AG09319 (cell line): ENCODE measurements at places on chromosomes 11 and 22.

GRCh38 chr11:84549217-84549616, 1077.9 kb downstream of the DLG2 start:
- no peak for DNase-seq

DNA sequence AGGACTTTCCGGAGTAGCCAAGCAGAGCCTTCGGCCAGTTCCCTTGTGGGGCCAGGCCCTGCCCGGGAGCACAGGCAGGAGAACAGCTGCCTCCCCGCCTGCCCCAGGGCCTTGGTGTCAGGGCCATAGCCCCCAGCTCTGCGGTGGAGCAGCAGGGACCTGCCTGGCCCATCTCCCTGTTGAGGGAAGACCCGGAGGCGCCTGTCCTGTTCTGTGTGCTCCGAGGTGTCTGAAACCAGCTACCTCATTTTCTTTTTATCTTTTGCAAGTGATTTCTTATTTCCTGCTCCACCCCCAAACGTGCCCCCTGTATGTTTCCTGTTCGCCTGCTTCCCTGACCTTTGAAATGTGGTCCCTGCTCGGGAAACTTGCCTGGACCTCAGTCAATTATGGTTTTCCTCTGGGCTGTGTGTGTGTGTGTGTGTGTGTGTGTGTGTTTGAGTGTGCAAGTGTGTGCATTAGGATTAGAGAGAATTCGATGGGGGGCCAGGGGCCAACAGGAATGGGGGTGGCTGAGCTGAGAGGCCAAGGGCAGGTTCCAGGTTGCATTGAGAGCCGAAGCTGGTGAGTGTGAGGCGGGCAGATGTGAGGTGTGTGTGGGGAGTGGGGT, 19.1 kb downstream of the LRP5 start:
- DNase-seq: no peak

GRCh38 chr11:64367931-64368672, 9.1 kb downstream of the RPS6KA4 start:
- DNase-seq: no peak

GRCh38 chr11:46291441-46292150, 14.1 kb downstream of the CREB3L1 start:
- DNase-seq: no peak

- no peak for DNase-seq
Measured at GRCh38 chr22:23400286-23400981, 179.7 kb downstream of the IGLL1 start.

DNA sequence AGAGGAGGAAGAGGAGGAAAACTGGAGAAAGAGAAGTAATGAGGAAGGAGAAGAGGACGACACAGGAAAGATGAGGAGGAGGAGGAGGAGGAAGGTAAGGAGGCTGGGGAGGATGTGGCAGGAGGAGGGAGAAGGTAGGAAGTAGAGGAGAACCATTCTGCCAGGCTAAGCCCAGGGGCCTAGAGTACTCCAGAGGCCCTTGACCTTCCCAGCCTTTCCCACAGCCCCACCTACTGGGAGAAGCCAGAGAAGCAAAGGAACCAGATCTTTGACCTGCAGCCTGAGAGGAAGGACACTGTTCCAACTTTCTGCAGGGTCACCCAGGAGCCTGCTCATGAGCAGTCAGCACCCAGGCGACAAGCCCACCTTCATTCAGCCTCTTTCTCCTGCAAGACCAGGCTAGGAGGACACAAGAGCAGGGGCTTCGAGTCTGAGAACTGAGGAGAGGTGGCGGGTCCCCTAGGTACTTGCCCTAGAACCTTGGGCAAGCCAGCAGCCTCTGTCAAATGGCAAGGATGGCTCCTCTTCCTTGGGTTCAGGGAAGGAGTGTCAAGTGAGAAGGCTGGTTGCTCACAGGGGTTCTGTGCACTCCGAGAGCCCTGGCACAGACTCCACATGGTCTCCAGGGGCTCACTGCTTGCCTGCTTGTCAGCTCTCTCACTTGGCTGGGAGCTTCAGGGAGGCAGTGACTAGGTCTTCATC, 27.9 kb upstream of the OAF start:
- DNase-seq: no peak

GRCh38 chr11:6925636-6926207, 504 bp upstream of the ZNF215 start:
- DNase-seq: no peak

DNA sequence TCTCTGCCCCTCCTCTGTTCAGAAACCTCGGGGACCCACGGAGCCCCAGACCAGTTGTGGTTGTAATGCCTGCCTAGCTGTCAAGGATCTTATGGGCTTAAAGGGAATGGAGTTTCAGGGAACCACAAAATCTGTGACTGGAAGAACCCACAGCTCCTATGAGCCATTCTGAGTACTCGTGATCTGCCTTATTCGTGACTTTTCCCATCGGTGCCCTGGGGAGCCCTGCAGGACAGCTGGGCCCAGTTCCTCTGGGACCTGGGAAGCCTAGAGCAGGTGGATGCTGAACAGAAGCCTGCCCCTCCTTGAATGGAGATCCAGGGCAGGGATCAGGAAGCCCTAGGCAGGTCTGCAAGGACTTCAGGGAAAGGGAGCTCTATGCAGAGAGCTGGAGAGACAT, 42.1 kb upstream of the TTC12 start:
- DNase-seq: no peak

- DNase-seq: no peak
Measured at GRCh38 chr11:46827995-46828394, 18.1 kb downstream of the CKAP5 start.

DNA sequence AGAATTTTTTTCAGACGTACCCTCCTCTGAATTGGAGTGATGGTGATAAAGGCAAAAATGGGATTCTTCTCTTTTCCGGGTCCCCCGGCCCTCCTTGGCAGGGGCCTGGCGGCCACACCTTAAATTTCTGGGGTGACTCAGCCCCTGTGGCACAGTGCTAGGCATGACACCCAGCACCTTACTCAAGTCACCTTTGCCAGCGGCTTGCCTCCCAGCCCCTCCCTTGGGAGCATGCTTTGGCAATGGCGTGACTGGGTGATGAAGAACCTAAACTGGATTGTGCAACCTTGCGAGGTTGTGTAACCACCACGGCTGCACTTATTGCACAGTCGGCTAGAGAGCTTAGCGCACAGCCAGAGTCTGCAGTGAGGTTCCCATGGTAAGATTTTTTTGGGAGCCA, 16.2 kb upstream of the LDLRAD3 start:
- no peak for DNase-seq

DNA sequence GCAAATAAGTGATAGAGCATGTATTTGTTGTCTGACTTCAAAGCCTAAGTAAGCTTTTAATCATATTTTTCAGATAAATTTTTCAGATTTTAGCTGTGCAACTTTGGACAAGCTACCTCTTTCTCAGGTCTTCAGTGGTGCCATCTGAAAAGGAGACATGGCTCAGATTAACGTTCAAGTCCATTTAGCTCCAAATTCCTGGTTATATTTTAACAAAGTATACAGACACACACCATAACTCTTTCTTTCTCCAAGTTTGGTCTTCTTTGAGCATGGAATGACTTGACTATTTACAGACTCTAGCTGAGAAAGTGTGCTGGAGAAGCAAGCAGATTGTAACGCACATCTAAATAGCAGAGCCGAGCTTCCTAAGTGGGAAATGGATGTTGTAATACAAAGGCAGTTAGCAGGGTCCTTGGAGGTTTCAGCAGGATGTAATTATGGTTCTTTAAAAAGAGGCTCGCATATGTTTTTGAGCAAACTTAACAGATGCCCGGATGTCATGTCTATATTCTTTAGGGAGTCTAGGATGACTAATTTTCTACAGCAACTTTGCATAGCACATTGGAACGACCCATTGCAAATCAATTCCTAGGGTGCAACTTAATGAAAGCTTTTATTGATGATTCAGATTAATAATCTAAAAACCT, 128.1 kb upstream of the E2F8 start:
- DNase-seq: peak; percentile 55

DNA sequence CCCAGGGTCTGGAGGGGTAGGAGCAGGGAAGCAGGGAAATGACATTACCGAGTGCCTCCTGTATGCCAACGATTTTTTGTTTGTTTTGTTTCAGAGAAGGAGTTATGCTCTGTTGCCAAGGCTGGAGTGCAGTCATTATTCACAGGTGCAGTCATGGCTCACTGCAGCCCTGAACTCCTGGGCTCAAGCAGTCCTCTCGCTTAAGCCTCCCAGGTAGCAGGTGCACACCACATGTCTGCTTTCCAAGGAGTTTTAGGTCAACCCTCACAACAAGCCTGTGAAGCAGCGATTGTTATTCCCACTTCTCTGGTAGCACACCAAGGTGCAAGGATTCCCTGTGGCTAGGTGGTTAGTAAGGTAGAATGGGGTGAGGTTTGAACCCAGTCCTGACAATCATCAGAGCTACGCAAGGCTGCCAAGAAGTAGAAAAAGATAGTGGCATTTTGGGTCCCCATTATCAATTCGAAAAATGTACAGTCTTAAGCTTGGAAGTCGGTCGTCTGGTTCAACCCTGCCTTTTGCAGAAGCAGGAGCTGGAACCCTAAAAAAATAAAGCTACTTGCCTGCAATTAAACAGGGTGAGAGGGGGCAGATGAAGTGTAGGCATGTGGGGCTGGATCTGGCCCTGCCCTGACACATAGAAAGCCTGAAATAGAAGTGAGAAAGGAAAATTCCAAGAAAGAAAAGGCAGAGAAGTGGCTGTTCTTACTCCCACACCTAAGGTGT, 9.1 kb downstream of the UCP3 start:
- DNase-seq: no peak

DNA sequence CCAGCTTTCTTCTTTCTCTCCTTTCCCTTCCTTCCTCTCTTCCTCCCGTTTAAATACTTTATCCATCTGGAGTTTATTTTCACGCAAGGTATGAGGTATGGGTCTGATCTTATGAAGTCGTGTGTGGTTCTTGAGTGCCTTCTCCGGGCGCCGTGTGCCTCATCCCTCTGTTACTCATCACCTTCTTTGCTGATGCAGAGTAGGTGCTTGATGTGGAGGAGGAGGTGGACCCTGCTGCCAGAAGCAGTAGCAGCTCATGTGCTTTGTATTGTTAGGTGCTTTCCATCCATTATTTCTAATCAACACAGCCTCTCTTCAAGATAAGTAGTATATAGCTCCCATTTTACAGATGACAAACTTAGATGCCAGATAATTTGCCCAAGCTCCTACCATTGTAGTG, 47.0 kb downstream of the TNRC6B start:
- no peak for DNase-seq
